Activated CD4-positive, alpha-beta T cell treated with anti-CD3 and anti-CD28 coated beads for 24 hours (primary cell): ENCODE measurements at places on chromosomes 5 and 9.
A peak's percentile ranks its signal among the peaks of the same experiment; 100 is the strongest.

- DNase-seq: peak; percentile 33
Observed at GRCh38 chr5:180470966-180471582, 23.1 kb upstream of the CNOT6 start.

DNA sequence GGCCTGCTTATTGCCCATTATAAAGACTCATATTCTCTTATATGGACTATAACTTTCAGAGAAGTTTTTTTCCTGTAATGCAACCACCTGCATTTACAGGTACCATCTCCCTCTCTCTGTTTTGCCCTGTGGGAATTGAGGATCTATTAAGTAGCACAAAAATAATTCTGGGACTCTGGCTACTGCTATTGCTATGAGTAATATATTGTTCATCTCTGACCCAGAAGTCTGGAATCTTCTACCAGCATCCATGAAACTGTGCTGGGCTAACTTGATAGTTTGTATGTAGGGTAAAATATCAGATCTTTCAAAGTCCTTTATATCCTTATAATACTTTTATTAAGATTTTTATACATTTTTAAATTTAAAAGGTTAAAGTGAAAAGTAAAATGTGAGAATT lies 607.2 kb downstream of the EFNA5 start:
- DNase-seq: no peak

DNA sequence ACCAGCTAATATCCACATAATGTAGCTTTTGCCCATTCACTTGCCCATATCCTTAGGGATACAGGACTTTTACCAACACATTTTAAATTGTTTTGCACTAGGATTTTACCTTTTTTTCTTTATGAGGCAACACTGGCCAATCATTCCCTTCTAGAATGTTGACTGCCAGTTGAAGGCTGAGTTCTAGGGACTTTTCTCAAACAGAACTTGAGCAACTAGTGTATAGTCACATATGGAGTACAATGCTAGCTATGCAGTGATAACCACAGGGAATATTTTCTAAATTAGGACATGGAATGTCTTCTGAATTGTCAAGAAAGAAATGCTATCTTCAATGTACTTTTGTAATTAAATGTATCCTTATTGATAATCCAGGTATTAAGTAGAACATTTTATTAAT lies 133.6 kb downstream of the OXCT1 start:
- no peak for DNase-seq

- DNase-seq: no peak
Observed at GRCh38 chr5:43370352-43370751, 41.8 kb downstream of the CCL28 start.

DNA sequence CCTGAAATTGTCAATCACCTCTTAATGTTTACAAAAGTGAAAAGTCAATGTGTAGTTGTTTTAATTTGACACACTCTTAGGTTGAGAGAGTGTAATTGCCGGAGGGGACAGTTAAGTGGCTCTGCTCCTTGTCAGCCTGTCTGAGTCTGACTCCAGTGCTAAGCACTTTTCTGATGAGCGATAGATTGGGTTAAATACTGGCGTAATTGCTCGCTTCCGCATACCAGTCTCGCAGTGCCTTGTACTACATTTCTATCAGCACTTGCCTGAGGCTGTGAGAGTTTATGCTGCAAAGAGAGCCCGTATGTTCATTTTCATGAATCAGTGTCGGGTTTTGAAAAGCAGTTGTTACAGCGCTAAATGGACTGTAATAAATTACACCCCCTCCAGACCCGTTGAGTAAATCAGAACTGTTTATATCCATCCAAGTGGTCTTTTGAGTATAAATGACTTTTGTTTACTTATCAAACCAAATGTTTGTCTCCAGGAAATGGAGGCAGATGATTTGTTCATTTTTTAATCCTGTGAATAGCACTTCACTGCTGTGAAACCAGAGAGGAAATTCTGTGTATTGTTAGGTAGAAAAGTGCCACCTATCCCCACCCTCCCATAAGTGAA lies 41.0 kb upstream of the DMRT3 start:
- no peak for DNase-seq

DNA sequence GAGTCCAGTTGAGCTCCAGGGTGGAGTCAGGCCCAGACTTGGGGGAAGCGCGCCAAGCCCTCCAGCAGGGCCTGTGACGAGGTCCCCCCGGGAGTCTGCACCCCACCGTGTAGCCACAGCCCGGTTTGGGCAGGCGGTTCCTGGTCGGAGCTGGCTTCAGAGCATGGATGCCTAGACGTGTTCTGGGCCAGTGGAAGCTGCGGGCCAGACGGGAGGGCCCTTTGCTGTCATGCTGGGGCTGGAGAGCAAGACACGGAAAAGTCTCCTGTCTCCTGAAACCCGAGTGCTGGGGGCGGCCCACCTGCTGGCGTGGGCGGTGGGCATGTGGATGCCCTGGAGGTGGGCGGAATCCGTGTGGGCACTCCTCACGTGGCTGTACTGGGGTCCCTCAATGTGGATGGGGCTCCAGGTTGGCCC lies 1.9 kb downstream of the GPSM1 start:
- no peak for DNase-seq

DNA sequence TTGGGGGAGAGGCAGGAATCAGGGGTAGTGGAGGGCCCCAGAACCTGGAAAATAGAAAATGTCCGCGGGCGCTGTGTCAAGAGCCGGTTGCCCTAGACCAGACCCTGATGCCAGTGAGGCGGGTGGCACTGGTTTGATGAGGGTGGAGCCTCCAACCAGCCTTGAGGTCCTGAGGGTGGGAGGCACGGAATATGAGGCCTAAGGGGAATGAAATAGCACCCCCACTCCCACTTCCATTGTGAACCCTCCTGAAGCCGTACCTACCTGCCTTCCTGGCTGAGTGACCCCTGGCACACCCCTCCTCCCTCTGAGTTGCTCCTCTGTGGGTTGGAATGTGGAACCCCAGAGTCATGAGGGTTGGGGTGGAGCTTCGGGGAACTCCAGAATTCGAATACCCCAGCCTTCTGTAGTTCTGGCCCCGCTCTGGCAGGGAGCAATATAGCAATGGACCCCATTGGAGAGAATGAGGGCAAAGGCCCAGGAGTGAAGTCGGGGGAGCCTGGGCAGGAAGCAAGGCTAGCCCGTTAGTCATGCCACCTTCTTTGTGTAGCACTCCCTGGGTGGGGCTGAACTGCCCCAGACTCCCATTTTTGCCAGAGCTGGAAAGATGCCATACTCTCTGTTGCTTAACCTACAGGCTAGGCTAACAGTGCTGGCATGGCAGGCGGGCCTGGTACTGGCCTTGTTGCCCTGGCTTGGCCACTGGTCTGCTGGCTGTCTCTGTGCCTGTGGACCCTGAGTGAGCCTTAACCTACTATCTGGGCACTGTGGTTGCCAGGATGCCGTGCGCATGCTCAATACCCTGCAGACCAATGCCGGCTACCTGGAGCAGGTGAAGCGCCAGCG lies 1.0 kb downstream of the FPGS start:
- DNase-seq: no peak

DNA sequence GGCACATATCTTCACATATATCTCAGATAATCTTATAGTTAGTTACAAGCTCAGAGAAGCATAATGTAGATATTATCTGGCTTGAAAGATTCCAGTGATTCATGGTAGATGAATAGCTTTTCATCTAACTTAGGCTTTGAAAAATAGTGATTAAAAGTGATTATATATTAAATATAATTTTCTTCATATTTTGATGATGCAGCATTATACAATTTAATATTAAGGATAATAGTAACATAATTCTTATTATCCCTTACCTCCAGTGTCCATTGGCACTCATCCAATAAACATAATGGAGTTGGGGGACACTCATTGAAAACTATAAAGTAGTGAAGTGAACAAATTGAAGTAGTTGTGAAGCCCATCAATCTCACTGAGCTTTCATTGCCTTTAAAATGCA lies 35.8 kb downstream of the NMUR2 start:
- no peak for DNase-seq

GRCh38 chr9:112624711-112625707 lies 92.9 kb downstream of the INIP start:
- no peak for DNase-seq

GRCh38 chr9:107606149-107606790 lies 116.7 kb upstream of the KLF4 start:
- no peak for DNase-seq

DNA sequence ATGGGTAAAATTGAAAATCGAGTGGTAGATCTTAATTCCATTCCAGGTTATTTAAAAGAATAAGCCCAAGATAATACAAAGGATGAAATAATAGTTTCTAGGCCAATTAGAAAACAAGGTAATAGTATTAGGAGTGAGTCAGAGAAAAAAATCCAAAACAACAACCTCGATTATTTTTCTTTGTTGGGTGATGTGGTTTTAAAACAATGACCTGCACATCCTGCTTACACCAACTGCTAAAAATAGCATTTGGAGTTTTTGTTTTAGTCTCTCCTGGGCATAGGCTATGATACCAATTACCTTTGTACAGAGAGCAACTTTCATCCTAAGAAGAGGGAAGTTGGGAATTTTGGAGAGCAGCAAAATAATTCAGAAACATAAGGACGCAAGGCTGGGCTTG lies 101.7 kb upstream of the MYO10 start:
- DNase-seq: no peak

DNA sequence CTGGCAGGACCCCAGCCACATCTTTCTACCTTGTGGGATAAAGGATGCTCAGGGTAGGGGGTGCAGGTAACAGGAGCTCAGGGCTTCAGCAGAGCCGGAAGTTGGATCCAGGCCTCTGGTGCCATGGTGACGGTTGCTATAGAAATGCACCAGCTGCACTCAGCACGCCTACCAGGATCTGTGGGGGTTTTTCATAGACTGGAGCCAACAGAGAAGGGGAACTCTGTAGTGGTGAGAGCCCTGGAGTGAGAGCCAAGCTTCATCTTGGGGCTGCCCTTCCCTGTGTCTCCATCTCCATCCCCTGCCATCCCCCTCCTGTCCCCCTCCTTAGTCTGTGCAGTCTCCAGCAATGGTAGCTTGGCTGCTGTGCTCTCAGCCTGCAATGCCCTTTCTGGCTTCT lies 27.5 kb upstream of the BOD1 start:
- DNase-seq: no peak

DNA sequence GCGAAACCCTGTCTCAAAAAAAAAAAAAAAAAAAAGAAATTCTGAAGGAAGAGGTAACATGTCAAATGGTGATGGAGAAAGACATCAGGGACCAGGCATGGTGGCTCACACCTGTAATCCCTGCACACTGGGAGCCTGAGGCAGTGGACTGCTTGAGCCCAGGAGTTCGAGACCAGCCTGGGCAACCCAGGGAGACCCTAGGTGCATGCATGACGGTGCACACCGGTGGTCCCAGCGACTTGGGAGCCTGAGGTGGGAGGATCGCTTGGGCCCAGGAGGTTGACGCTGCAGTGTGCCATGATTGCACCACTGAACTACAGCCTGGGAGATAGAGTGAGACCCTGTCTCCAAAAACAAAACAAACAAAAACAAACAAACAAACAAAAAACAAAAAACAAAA lies 1.8 kb downstream of the ISCA1 start:
- no peak for DNase-seq

- DNase-seq: no peak
Observed at GRCh38 chr9:70043285-70043684, 363 bp upstream of the MAMDC2 start.

- no peak for DNase-seq
Observed at GRCh38 chr5:43210570-43210969, 18.5 kb downstream of the NIM1K start.

DNA sequence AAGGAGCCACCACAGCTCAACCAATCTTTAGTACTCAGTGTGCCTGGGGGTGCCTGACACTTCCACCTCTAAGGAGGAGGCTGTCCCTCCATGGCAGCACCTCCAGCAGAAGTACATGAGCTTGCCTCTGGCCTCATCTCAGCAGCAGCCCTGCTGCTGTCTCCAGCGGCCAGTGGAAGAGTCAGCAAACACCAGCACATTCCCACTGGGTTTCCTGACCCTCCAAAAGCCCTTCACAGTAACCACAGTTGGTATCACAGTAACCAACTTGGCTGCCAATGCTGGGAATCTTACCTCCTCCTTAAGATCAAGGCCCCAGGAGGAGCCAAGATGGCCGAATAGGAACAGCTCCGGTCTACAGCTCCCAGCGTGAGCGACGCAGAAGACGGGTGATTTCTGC lies 29.4 kb downstream of the FSTL4 start:
- no peak for DNase-seq
